Renal cortical epithelial cell (primary cell): ENCODE measurements at places on chromosomes 6 and 20. TPM values are rescaled to one million over a fixed set of nuclear protein-coding genes. Genes with fewer than 3 reads are reported as not detected.

Gene HRH3
- total RNA-seq = not detected in 2 replicates

- peak; percentile 17 for DNase-seq
Observed at GRCh38 chr6:79215213-79215824, 19.2 kb downstream of the HMGN3 start.

GRCh38 chr20:64030371-64031134, 5.4 kb upstream of the C20orf204 start:
- no peak for DNase-seq

Gene PRSS35
- 5.0 TPM in 1 of 2 replicates, not detected in the other for total RNA-seq

DNA sequence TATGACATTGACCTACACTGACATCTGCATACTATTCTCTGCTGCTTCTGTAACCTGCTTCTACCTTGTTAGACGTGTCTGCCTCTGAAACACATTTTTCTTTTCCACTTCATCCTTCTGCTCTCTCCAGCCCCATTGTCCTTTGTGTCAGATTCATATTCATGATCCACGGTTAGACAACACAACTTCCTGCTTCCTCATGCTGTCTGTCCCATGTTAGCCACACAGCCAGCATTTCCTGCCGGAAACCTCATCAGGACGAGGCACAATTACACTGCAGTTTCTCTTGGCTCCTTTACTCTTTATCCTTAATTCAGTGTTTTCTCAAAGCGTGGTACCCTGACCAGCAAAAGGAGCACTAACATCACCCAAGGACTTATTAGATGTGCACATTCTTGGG, 150.2 kb downstream of the TBC1D7 start:
- DNase-seq = no peak

DNA sequence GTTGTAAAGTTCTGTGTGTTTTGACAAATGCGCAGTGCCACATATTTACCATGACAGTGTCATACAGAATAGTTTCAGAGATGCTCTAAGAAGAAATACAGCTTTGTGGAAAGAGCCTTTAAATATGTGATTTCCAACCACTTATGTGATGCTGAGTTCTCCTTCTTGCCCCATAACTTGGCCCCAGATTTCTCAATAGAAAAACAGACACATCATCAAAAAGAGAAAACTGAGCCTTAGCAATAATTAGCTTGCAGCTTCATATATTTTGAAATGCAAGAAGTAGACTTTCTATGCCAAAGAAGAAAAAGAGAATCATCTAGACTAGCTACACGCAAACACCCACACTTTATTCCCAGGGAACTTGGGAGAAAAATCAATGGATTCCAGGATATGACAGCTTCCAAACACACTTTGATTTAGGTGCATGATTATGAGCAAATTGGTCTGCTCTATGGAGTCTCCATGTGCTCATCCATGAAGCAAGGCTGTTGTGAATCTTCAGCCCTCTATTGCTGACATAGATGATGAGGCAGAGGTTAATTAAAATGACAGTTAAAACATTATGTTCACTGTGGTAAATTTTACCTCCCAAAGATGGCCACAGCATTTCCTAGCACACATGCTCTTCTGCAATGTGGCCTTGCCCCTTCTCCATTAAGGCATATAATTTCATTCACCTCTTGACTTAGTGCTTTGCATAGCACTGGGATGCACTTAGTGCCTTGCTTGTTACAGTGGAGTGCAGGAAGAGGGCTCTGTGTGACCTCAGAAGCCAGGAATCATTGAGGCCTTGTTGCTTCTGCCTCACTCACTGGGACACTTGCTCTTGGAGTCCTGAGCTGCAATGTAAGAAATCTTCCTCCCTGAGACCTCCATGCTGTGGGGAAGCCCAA, 174.6 kb downstream of the SYNDIG1 start:
- DNase-seq = no peak

DNA sequence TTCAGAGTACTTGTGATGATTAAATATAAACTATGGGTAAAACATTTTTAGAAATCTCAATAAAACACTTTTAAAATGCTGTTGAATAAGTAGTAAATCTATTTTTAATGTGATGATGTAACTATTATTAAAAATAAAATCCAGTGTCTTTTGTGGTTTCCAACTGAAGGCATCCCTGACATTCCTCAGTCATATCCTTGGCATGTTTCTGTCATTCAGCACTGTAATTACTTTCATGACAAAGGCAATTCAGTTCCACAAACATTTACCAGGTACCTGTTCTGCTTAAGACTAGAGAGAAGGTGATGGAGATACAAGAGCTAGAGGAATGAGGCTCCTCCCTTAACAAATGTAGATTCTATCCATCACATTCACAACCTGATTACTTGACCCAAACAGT, 518.7 kb upstream of the MAP3K7 start:
- no peak for DNase-seq

Gene BPIFA1
- not detected in 2 replicates for total RNA-seq

Gene PAX1
- total RNA-seq = 0.10 TPM in 1 of 2 replicates, not detected in the other

Gene HAO1
- 0.05 TPM in 1 of 2 replicates, not detected in the other for total RNA-seq

GRCh38 chr20:3646651-3647050, 16.5 kb downstream of the GFRA4 start:
- DNase-seq = no peak

Gene BTNL2
- total RNA-seq = not detected in 2 replicates

DNA sequence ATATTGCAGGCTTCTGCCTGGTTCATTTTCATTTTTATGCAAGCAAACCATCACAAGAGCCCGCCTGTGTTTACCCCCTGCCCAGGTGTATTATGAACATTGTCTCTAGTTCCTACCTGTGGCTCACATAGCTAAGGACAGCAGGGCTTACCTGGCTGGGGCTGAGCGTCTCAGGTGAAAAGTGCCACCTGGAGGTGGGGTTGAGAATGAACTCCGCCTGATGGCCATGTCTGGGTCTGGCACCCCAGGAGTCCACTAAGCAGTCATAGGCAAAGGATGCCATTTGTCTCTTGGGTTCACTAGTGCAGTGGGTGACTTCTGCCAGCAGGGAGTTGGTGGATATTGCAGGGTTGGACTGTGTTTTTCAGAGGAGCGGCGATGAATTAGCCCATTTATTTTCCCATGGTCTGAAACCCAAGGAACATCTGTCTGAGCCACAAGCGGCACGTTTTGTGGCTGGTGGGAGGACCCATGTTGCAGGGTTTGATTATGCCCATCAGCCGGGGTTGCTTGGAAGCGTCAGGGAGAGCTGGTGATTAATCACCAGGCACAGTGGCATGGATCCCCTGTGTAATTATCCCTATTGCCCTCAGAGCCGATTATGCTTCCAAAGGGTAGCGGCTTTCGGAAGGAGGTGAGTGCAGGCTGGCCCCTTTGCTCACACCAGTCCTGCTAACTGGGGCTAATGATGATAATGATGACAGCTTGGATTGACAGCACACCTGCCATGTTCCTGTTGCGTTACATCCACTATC, 92.1 kb downstream of the CDH26 start:
- DNase-seq = no peak

Gene MROH8
- 1.1 and 1.2 TPM in 2 replicates for total RNA-seq

- DNase-seq = no peak
Observed at GRCh38 chr6:10542213-10542612, 21.1 kb downstream of the GCNT2 start.

Gene AVP
- total RNA-seq = not detected in 2 replicates

Gene ASIP
- not detected in 2 replicates for total RNA-seq

Gene NNAT
- 0.35 and 1.4 TPM in 2 replicates for total RNA-seq
